OCI-M1 (cell line): ENCODE measurements at places on chromosomes 13 and 19.

- no peak for DNase-seq
These were observed 413.4 kb downstream of the ZNF536 start for GRCh38 chr19:30785458-30786137.

- no peak for DNase-seq
These were observed 28.7 kb upstream of the LMO7 start for GRCh38 chr13:75607447-75607846.

DNA sequence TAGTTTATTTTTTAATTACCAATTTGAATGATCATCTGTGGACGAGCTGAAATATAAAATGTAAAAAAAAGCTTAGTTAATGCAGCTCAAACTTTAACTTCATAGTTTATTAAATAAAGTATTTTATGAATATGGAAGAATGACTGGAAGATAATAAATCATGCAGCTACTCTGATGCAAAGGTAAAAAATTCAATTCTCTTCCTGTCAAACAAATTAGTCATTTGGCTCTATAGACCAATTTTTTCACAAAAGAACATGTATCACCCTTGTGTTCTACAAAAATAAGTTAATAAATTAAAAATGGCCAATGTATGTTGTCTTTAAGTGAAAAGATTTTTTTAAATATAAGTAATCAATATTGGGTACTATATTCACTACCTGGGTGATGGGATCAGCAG is 26.2 kb downstream of the EXOSC8 start:
- no peak for DNase-seq

GRCh38 chr19:1250437-1251260 is 2.3 kb downstream of the MIDN start:
- DNase-seq = peak; percentile 65

DNA sequence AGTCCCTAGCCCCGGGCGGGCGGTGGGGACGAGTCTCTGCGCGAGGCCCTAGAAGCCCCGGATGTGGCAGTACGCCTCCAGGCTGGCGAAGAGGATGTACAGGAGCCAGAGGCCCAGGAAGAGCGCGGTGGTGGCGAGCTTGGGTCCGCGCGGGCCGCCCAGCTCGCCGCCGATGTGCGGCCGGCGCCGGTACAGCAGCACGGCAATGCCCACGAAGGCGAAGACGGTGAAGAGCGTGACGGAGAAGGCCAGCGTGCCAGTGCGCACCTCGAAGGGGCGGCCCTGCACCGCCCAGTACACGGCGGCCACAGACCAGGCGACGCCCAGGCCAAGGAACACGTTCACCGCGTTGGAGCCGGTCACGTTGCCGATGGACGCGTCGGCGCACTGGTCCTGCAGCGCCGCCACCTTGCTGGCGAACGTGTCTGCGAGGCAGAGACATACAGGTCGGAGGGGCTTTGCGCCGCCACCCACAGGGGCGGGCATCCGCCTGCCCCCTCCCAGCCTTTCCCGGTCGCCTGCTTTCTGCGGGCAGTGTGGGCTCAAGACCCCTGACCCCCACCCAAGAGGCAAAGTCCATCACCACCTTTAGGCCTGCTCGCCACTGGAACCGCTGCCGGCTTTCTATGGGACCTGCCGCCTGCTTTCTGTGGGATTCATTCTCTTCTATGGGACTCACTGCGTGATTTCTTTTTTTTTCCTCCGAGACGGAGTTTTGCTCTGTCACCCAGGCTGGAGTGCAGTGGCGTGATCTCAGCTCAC is 10.9 kb upstream of the MEIS3 start:
- DNase-seq = no peak

DNA sequence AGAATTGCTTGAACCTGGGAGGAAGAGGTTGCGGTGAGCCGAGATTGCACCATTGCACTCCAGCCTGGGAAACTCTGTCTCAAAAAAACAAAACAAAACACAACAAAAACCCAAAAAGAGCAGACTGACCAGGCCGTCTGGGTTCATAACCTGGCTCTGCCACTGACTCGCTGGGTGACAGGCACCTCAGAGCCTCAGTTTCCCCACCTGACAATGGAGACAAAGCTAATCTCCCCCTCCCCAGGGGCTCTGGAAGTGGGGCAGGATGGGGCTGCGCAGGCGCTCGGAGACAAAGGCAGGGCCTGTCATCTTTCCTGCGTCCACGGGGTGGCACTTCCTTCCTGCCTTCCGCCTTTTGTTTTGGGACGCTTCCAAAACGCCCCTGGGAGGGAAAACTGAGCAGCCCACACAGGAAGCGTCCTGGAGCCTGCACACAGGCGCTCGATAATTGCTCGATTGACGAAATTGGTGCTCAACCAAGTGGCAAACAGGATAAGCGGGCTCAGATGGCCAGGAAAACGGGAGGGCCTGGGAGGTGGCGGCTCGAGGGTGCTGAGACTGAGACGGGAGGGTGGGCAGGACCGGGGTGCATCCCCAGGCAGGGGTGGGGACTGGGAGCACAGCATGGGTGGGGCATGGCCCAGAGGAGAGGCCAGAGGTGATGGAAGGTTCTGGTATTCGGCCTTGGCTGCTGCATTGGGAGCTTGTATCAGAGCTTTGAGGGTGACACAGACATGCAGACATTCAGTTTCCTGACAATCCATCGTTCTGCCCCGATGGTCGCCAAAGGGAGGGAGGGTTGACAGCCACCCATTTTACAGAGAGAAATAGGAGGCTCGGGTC is 17.8 kb downstream of the SPC24 start:
- DNase-seq = peak; percentile 96

DNA sequence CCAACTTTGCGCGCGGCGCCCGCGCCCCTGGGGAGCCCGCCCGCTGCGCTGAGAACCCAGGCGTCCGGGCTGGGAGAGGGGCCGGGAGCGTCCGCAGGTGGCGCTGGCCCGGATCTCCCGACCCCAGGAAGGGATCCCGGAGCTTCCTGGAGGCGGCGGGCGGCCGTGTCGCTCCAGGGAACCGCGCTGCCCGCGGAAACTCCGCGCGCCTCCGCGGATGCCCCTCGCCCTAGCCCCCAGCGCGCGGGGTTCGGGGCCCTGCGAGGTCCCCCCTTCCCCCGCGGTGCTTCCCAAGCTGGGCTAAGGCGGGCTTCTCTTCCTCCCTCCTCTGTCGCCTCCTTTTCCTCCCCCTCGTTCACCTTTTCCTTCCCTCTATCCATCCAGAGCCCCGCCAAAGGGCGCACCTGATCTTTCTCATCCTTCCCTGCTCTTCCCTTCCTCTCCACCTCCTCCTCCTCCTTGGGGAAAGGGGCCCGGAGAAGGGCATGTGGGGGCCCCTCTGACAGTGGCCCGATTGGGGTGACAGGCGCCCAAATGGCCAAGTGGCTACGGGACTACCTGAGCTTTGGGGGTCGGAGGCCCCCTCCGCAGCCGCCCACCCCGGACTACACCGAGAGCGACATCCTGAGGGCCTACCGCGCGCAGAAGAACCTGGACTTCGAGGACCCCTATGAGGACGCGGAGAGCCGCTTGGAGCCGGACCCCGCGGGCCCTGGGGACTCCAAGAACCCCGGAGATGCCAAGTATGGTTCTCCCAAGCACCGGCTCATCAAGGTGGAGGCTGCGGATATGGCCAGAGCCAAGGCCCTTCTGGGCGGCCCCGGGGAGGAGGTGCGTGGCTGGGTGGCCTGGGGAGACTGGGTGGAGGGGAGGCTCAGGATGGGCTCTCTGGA is 710 bp downstream of the SHD start:
- no peak for DNase-seq

DNA sequence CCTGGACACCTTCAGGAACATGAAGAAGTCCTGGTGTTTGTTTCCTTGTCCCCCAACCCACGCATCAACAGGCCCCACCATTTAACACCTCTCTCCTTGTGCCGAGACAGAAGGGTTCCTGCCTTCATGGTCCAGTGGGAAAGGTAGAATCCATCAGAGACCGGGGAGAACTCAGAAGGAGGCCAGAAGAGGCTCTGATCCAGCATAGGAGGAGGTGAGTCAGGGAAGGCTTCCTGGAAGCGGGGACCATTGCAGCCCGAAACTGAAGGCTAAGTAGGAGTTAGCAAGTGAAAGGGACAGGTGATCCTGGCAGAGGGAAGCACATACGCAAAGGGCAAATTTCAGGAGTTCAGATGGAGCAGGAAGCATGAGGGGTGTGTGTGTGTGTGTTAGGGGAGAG is 484 bp downstream of the ICAM3 start:
- no peak for DNase-seq

GRCh38 chr13:35648201-35648600 is 171.7 kb upstream of the MAB21L1 start:
- no peak for DNase-seq

DNA sequence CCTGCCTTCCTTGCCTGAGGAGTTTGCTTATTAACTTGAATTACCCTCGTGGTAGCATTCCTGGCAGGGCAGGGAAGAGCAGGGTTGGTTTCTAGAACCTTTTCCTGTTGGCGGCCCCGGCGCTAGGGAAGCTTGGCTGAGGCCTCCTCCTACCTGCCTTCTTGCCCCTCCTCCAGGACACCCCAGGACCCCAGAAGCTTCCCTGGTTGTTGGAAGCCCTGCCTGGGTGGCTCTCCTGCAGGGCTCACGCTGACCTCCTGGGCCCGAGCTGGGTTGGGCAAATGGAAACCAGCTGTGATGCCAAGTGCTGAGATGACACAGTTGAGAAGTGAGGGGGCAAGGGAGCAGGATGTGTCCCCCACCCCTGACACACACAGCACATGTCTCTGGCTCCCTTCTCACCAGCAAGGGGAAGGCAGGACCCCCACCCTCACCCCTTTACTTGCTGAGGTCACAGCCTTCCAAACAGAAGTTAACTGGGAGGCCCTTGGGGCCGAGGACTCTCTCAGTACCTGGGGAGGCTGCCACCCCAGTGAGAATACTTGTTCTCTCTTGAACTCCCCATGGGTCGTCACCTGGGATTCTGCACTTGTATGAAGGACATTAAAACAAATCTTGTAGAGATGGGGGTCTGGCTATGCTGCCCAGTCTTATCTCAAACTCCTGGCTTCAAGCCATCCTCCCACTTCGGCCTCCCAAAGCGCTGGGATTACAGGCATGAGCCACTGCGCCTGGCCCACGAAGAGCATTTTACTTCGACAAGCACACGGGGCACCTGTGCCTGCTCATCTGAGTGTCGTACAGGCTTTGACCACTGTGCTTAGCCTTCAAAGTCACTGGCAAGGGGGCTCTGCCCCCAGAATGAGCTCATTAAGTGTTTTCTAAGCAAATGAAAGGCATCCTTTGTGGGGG is 10.5 kb downstream of the CEBPA start:
- DNase-seq = no peak

DNA sequence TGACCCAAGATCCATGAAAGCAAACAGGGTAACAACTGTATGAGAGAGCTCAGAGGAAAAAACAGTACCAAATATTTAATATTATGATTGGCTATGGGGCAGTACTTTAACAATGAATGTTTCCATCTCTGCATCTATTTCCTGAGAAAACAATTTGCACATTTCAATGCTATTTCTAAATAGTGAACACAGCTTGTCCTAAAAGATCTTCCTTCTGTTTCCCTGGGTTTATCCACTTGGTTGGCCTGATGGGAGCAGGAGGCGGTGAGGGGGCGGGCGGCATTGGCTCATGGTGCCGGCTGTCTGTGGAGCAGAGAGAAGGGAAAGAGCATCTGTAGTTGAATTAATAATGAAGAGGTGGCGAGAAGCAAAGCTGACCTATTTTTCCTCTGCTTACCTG is 291.4 kb downstream of the DCLK1 start:
- no peak for DNase-seq

DNA sequence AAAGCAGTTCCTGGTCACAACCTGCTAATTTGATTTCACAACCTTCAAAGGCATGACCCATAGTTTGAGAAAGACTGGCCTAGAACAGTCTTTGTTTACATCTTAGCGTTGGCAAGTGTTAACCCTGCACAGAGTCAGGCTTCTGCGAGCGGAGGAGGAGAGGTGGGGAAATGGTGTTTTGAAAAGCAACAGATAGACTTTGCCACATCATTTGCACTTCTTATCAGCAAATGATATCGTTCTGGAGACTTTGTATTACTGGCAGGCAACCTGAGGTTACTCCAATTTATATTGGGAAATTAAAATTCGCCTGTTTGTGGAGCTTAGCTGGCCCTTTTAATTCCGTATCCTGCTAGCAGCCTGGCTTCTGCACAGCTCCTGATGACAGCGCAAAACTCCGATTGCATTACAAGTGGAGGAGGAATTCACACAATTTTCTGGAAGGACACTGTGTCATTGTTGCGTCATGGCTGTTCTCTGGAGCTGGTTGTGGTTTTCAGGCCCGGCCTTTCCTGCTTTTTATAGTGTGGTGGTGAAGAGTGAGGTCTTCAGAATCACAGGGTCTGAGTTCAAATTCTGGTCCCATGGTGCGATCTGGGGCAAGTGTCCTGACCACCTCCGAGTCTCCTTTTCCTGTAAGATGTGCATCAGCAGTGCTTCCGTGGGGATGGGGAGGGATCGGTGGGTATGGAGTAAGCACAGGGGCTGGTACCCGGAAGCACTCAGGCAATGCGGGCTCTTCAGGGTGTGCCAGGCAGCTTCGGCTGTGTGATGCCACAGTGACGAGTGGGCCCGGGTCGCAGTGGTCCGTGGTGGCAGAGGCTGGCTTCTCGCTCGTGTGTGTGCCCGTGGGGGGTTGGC is 49.1 kb upstream of the EHD2 start:
- peak; percentile 82 for DNase-seq

GRCh38 chr13:48221686-48222187 is 11.3 kb upstream of the ITM2B start:
- peak; percentile 20 for DNase-seq

- DNase-seq = peak; percentile 69
These were observed 278.5 kb upstream of the HTR2A start for GRCh38 chr13:47175172-47175866.

DNA sequence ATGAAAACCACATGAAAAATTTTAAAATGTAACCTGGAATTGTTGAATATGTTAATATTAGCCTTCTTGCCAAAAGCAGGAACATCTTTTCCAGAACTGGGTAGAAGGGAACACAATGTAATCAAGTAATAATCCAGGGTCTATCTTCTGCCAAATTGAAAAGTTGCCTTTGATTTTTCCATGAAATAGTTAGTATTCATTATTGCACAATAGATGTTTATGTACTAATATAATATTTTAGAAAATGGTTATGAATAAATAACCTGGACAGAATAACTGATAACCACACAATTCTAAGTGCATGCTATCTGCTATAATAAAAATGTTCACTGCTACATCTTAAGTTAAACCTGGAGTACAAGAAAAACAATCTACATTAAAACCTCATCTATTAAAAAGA is 802.3 kb downstream of the LIG4 start:
- no peak for DNase-seq

GRCh38 chr13:40517486-40518480 is 148.7 kb downstream of the FOXO1 start:
- no peak for DNase-seq
